ENCODE measurements at places on chromosomes 11 and 22. TPM values are rescaled to one million over a fixed set of nuclear protein-coding genes. Genes with fewer than 3 reads are reported as not detected.
A peak's percentile ranks its signal among the peaks of the same experiment; 100 is the strongest.

Gene KCNQ1
- total RNA-seq: 2.0 TPM

Gene MRGPRF
- 11.0 TPM for total RNA-seq

Gene PARVA
- 13.5 TPM for total RNA-seq

DNA sequence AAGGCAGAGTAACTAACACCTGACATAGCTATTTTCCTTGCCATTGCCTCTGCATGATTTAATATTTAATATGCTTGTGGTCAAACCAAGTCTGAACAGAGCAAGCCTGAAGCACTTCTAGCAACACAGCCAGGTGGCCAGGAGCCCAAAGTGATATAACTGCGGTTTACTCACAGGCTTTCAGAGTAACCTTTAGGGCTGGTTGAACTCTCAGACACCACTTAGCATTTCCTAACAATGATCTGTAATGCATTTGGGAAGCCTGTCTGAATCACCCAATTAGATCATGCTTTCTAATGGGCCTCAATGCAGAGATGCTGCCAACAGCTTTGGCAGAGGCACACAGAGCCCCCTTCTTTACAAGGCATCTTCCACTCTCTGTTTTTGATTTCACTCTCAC lies 96.1 kb downstream of the FDX1 start:
- H3K4me1 ChIP-seq: no peaks in the 10 kb centered on the region
- H3K4me3 ChIP-seq: no peak overlapping the region
- no peaks in the 10 kb centered on the region for H3K27me3 ChIP-seq
- H3K27ac ChIP-seq: no peak overlapping the region
- DNase-seq: no peak

DNA sequence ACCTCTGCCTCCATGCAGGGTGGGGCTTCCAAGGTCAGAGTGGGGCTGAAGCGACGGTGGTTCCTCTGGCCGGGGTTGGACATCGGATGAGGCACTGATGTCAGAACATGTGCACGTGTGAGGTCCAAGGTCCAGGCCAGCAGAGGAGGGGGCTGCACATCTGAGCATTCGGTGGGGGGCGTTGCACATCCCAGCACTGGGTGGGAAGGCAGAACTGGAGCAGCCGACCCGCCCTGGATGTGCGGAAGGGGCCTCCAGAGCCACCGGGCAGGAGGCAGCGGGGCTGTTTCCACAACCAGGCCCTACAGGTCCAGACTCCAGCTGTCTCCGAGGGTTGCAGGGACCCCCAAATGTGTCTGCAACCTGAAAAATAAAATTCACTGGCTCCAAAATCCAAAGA lies 271.0 kb downstream of the CTTN start:
- no peak overlapping the region for H3K27ac ChIP-seq
- no peaks in the 10 kb centered on the region for H3K27me3 ChIP-seq
- H3K4me3 ChIP-seq: no peak overlapping the region
- H3K36me3 ChIP-seq: no peaks in the 10 kb centered on the region

DNA sequence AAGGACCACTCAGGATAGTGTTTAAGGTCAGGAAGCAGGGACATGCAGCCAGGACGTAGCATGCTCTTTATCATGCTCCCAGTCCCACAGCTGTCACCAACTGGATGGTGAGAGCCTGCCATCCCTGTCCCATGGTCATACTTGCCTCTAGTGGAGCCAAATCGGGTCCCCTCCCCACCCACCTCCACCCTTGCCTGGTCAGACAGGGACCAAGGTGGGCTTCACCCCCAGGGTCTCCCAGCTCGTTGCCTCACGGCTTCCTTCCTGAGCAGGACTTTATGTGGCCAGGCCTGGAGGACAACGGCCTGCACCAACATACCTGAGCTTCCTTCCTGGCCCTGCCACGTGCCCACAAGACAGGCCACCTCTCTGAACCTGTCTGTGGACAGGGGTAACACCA lies 19.8 kb downstream of the A4GALT start:
- peaks cover 16% of the 10 kb centered on the region for H3K4me1 ChIP-seq
- no peaks in the 10 kb centered on the region for H3K36me3 ChIP-seq
- H3K4me3 ChIP-seq: no peak overlapping the region
- no peaks in the 10 kb centered on the region for H3K27me3 ChIP-seq

- no peak overlapping the region for H3K4me3 ChIP-seq
- no peak overlapping the region for H3K27ac ChIP-seq
- DNase-seq: peak; percentile 65
- no peaks in the 10 kb centered on the region for H3K36me3 ChIP-seq
- H3K27me3 ChIP-seq: no peaks in the 10 kb centered on the region
- no peaks in the 10 kb centered on the region for H3K4me1 ChIP-seq
These were observed 71.7 kb downstream of the RAB38 start for GRCh38 chr11:88103337-88104206.

- H3K27ac ChIP-seq: no peak overlapping the region
- no peaks in the 10 kb centered on the region for H3K27me3 ChIP-seq
- H3K4me3 ChIP-seq: no peak overlapping the region
- no peaks in the 10 kb centered on the region for H3K4me1 ChIP-seq
- no peaks in the 10 kb centered on the region for H3K36me3 ChIP-seq
- DNase-seq: no peak
These were observed 286.7 kb upstream of the CCDC90B start for GRCh38 chr11:83572581-83573496.

Gene FAM180B
- not detected for total RNA-seq

Gene SLN
- not detected for total RNA-seq

DNA sequence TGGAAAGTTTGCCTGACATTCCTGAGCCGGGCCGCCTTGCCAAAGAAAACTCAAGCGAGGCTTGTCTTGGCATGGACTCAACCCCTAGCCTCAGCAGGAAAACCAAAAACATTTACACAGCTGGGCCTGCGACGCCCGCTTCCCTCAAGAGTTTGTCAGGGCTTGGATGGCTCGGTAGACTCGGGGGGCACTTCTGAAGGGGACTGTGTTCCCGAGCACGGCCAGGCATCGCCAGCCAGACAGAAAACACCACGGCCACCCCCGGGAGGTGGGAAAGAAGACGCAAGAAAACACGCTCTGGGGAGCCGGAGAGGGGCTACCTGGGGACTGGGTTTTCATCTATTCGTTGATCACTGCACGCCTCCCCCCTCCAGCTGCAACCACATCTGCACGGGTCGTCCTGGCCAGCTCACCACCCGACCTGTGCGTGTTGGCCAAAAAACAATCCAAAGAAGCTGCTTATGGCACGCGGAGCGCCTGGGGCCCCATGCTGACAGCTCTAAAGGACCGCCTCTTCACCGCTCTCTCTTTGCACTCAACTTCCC lies 380.7 kb downstream of the MN1 start:
- no peak overlapping the region for H3K27ac ChIP-seq
- H3K36me3 ChIP-seq: no peaks in the 10 kb centered on the region
- no peak for DNase-seq
- H3K4me1 ChIP-seq: peaks cover 23% of the 10 kb centered on the region
- no peak overlapping the region for H3K4me3 ChIP-seq

Gene SYT9
- 2.4 TPM for total RNA-seq

- no peak for DNase-seq
- no peaks in the 10 kb centered on the region for H3K27me3 ChIP-seq
- H3K4me3 ChIP-seq: no peak overlapping the region
- no peaks in the 10 kb centered on the region for H3K36me3 ChIP-seq
- no peak overlapping the region for H3K27ac ChIP-seq
These were observed 23.5 kb upstream of the P2RY6 start for GRCh38 chr11:73248526-73249185.

DNA sequence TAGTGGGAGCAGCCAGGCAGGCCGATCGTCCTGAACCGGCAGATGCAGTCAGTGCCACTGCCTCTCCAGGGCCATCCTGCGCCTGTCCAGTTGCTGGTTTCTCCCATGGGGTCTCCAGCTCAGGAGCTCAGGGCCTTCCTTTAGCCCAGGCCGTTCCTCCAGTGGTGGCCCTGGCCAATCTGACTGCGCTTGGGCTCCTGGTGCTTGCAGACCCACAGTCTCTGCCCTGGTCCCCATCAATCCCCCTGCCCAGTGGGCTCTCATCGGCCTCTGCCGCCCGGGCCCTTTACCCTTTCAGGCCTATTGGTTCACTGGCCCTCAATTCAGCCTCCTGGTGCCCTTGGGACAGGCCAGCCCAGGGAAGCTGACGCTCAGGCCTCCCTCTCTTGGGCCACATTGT lies 29.2 kb upstream of the TSKU start:
- peaks cover 12% of the 10 kb centered on the region for H3K4me1 ChIP-seq
- no peak overlapping the region for H3K4me3 ChIP-seq
- no peaks in the 10 kb centered on the region for H3K36me3 ChIP-seq
- H3K27ac ChIP-seq: no peak overlapping the region
- H3K27me3 ChIP-seq: no peaks in the 10 kb centered on the region

DNA sequence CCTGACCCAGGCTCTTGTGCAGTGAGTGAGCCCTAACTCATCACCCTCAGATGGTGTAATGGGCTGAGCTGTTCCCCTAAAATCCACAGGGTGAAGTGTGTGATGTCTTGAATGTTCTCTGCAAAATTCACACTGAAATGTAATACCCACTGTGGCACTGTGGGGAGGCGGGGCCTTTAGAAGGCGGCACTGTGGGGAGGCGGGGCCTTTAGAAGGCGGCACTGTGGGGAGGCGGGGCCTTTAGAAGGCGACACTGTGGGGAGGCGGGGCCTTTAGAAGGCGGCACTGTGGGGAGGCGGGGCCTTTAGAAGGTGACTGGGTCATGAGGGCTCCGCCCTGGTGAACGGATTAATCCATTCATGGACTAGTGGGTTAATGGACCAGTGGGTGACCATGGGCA lies 33.0 kb downstream of the CHID1 start:
- DNase-seq: peak; percentile 83
- no peak overlapping the region for H3K4me3 ChIP-seq
- H3K4me1 ChIP-seq: no peaks in the 10 kb centered on the region
- H3K27ac ChIP-seq: no peak overlapping the region
- H3K27me3 ChIP-seq: no peaks in the 10 kb centered on the region

- no peak overlapping the region for H3K4me3 ChIP-seq
- H3K4me1 ChIP-seq: no peaks in the 10 kb centered on the region
- H3K36me3 ChIP-seq: no peaks in the 10 kb centered on the region
- DNase-seq: peak; percentile 19
- H3K27me3 ChIP-seq: no peaks in the 10 kb centered on the region
- H3K27ac ChIP-seq: no peak overlapping the region
These were observed 106.7 kb upstream of the ASPHD2 start for GRCh38 chr22:26322179-26322905.

GRCh38 chr11:106619320-106619990 lies 398.8 kb downstream of the GUCY1A2 start:
- H3K4me3 ChIP-seq: no peak overlapping the region
- no peaks in the 10 kb centered on the region for H3K4me1 ChIP-seq
- no peak for DNase-seq
- H3K27me3 ChIP-seq: no peaks in the 10 kb centered on the region

DNA sequence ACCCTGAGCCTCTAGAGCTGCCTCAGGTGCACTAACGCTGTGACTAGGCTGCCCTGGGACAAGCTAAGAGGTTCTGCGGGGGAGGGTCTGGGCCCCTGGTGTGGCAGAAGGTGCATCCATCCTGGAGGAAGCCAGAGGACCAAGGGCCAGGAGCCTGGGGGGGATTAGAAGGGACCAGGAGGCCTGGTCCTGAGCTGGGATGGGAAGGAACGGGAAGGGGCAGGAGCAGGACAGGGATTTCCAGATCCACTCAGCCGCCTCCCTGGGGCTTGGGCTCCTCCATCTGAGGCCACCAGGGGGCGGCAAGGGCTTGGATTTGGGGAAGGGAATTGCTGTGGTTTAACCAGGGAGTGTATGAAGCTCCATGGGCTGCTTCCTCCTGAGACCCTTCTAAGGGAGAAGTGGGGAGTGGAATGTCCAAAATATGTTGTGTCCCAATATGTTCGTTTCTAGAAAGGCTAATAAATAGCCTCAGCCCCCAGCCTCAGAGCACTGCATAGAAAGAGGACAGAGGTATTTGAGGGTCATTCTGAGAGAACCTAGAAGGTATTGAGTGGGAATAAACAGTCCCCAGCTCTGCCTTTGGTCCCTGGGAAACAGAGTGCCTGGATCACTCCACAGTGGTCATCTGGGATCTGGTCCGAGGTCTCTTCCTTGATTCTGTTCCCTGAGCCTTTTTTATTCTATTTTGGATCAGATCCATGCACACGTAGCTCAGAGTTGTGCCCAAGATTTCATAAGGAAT lies 17.4 kb upstream of the PRAME start:
- H3K4me3 ChIP-seq: no peak overlapping the region
- DNase-seq: no peak
- peaks cover 31% of the 10 kb centered on the region for H3K27me3 ChIP-seq
- no peak overlapping the region for H3K27ac ChIP-seq
- no peaks in the 10 kb centered on the region for H3K4me1 ChIP-seq

Gene OR52I2
- not detected for total RNA-seq

DNA sequence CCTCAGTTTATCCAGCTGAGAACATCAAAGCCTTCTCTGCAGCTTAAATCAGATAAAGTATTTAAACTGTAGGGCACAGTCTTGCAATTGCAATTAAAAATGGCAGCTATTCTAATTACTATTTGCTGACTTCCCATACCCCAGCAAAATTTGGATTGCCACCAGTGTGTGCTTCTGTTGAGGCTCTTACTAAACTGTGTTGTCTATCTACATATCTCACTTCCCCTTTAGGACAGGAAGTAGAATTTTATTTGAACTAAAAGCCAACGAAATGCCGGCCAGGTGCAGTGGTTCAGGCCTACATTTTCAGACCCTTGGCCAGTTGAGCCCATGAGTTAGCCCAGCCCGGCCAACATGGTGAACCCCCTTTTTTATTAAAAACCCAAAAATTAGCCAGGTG lies 7.1 kb downstream of the SAA4 start:
- no peak overlapping the region for H3K27ac ChIP-seq
- DNase-seq: no peak
- no peaks in the 10 kb centered on the region for H3K27me3 ChIP-seq
- no peaks in the 10 kb centered on the region for H3K36me3 ChIP-seq
- no peaks in the 10 kb centered on the region for H3K4me1 ChIP-seq

GRCh38 chr22:28873183-28873963 lies 10.0 kb upstream of the ZNRF3 start:
- no peaks in the 10 kb centered on the region for H3K36me3 ChIP-seq
- no peak for DNase-seq
- no peaks in the 10 kb centered on the region for H3K27me3 ChIP-seq
- no peaks in the 10 kb centered on the region for H3K4me1 ChIP-seq
- H3K27ac ChIP-seq: no peak overlapping the region
- H3K4me3 ChIP-seq: no peak overlapping the region

DNA sequence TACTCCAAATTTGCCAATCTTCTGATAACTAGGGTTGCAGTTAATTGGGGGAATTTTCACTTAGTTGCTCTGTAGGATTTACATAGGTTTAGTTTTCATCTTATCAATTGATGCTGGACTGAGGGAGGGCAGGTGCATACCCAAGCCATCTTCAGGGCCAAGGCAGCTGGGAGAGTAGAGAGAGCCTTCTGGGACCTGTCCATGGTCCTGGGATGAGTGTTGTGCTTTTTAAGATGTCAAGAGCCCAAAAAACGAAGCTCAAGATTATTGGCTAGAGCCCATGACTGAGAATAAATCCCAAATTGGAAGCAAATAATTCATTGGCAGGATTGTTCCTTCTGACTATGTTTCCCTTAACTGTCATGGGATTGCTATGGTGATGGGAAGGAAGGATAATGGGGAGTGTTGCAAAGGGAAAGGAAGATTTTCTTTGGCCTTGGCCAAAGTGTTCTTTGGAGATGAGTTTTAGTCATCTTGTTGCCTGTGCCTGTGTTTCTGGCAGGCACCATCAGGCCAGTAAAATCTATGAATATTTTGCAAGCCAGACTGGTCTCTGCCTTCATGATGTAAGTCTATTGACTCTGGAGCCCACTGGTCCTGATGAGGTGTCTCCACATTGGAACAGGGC lies 4.5 kb downstream of the SLC22A6 start:
- H3K27me3 ChIP-seq: no peaks in the 10 kb centered on the region
- no peak for DNase-seq
- H3K27ac ChIP-seq: no peak overlapping the region
- no peak overlapping the region for H3K4me3 ChIP-seq
- no peaks in the 10 kb centered on the region for H3K4me1 ChIP-seq

GRCh38 chr11:120062561-120062930 lies 75.4 kb downstream of the TRIM29 start:
- H3K4me3 ChIP-seq: no peak overlapping the region
- peak; percentile 47 for DNase-seq
- H3K27ac ChIP-seq: no peak overlapping the region
- no peaks in the 10 kb centered on the region for H3K36me3 ChIP-seq
